Renal cortex interstitium (tissue), 15 donors: ENCODE measurements at places on chromosomes 5 and 9. TPM values are rescaled to one million over a fixed set of nuclear protein-coding genes. Genes with fewer than 3 reads are reported as not detected.
A peak's percentile ranks its signal among the peaks of the same experiment; 100 is the strongest.

Gene STK32A
- 16.2 TPM for polyA plus RNA-seq

DNA sequence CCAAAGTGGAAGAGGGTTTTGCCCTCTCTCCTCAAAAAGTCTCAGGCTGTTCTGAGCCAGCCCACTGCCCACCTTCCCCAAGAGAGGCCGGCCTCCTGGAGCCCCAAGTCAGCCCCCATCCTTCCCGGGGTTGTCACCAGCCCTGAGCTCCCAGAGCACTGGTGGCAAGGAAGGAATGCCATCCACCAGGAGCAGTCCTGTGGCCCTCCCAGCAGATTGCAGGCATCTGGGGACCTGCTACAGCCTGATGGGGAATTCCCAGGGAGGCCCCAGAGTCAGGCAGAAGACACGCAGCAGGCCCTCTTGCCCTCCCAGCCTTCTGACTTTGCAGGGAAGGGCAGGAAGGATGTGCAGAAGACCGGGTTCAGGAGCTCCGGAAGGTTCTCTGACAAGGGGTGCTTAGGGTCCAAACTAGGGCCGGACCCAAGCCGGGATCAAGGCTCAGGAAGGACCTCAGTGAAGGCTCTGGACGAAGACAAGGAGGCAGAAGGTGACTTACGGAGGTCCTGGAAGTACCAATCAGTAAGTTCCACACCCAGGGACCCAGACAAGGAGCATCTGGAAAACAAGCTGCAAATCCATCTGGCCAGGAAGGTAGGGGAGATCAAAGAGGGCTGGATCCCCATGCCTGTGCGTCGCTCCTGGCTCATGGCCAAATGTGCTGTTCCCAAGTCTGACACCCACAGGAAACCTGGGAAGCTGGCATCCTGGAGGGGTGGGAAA, 3.7 kb downstream of the SPATA31E1 start:
- DNase-seq = no peak

DNA sequence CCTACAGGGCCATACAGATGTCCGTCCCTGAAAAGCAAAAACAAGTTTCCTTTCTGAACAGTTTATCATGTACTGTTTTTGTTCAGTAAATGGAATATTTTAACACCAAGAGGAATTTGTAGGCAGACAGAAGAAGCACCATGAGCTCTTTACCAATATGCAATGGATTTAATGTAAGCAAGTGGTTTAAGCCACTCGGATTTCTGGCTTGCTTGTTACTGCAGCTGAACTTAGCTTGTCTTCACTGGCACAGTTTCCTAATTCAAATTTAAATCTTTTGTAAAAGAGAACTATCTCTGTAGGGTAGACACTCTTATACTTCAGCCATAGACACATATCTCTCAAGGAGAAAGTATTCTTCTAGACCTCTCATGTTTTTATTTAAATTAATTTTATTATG, 12.7 kb upstream of the EBF1 start:
- DNase-seq = no peak

GRCh38 chr5:140338336-140338735, 8.1 kb downstream of the HBEGF start:
- no peak for DNase-seq

DNA sequence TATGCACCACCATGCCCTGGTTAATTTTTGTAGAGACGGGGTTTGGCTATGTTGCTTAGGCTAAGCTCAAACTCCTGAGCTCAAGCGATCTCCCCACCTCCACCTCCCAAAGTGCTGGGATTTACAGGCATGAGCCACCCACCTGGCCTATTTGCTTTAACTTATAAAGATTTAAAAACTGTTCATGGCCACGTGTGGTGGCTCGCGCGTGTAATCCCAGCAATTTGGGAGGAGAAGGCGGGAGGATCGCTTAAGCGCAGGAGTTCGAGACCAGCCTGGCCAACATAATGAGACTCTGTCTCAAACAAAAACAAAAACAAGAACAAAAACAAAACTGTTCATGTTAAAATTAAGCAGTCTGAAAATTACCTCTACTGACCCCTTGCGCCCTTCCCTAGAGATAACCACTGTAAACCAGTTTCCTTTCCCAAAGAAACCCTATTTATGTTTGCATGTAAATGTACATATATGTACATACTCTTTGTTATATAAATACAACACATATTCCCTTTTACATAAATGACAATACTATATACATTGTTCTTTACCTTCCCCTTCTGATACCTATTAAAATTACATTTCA, 1.5 kb downstream of the AK6 start:
- DNase-seq = no peak

GRCh38 chr5:95417971-95418370, 26.8 kb downstream of the FAM81B start:
- no peak for DNase-seq

GRCh38 chr5:139847091-139847490, 51.5 kb downstream of the PSD2 start:
- no peak for DNase-seq

GRCh38 chr5:96826071-96826470, 18.3 kb upstream of the ERAP1 start:
- DNase-seq = no peak

- no peak for DNase-seq
Measured at GRCh38 chr5:20129501-20129900, 141.5 kb upstream of the CDH18 start.

Gene SLC6A7
- 0.22 TPM for polyA plus RNA-seq

Gene CDX1
- polyA plus RNA-seq = 1.0 TPM

DNA sequence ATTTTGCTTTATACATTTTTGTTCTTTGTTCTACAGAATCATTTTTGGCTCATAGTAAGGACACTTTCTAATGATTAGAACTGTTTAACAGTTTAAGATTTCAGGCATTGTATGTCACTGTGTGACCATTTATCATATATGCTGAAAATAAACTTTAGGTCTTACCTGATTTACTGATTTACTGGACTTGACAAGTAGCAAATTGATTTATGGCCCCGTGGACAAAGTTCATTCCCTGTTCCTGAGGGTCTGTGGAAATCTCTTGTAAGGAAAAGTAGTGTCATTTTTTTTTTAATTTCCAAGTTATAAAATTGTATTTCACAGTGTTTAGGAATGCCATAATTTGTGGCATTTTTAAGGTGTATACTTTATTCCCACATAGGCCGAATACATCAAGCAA, 40.7 kb downstream of the KIF2A start:
- no peak for DNase-seq

DNA sequence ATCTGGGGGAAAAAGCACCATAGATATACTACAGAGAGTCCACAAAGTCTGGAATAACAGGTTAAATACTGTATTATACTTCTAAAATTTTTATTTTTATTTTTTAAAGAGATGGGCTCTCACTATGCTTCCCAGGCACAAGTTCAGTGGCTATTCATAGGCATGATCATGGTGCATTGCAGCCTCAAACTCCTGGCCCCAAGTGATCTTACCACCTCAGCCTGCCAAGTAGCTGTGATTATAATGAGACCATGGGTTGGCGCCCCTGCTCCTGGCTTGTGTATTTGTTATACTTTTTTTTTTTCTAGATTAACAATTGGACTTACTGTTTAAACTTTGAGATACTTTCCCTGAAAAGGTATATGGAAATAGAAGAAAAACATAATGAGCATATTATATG, 25.9 kb downstream of the ERBIN start:
- DNase-seq = no peak

DNA sequence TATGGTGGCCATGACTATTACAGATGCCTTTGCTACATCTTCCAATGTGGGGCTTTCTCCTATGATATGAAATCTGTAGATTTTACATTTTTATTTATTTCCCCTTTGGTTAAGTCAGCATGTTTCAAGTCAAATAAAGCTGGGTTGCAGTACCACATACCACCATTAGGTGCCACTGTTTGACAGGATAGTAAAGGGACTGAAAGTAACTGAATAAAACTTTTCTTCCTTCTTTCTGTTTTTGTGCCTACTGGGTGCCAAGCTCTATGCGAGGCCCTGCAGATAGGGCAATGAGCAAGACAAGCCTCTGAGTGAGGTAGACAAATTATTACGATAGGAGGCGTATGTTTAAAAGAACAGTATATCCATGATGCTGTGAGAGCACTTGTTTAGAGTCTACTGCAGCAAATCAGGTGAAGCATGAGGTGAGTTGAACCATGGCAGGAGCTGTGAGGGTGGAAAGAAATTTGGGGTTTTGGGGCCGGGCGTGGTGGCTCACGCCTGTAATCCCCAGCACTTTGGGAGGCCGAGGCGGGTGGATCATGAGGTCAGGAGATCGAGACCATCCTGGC, 64.8 kb downstream of the GDNF start:
- no peak for DNase-seq

DNA sequence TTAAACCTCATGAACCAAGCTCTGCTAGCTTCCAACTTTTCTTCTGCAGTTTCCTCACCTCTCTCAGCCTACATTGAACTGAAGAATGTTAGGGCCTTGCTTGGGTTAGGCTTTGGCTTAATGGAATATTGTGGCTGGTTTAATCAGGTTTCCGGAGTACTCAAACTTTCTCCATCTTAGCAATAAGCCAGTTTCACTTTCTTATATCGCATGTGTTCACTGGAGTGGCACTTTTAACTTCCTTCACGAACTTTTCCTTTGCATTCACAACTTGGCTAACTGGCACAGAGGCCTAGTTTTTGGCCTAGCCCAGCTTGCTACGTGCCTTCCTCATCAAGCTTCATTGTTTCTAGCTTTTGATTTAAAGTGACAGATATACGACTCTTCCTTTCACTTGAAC, 81.0 kb upstream of the MAST4 start:
- no peak for DNase-seq

Gene SPINK7
- polyA plus RNA-seq = 0.53 TPM

Gene IFNA13
- polyA plus RNA-seq = not detected

DNA sequence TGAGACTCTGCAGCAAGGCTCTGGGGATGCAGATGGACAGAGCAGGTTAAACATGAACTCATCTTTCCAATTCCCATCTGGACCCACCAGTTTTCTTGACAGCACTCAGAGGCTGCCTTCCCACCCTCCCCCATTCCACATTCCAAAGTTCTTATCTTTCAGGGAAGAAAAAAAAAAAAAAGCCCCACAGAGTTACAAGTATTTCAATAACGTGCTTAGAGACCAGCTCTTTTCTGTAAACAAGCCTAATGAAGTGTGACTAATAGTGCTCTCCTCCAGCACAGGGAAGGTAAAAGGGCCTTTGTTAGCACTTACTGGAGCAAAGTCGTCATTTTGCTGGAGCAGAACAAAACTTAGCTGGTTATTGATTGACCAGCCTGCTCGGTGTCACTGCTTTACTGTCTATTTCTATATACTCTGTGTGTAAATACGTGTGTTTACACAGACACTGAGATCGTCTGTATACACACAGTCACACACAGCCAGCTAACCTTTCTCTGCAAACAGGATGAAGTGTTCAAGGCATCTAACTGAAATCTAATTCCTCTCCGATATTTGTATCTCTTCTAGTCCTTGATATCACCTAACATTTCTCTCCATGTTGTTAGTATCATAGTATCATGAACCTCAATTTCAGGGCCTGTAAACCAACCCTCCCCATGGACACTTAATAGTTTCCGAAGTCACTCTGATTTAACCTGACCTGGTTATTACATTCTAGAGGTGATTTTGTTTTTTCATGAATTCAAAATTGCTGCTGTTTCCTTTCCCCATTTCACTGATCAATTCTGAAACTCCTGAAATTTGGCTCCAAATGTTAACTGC, 84.9 kb downstream of the ZNF608 start:
- peak; percentile 80 for DNase-seq

Gene INSL6
- 0.67 TPM for polyA plus RNA-seq

DNA sequence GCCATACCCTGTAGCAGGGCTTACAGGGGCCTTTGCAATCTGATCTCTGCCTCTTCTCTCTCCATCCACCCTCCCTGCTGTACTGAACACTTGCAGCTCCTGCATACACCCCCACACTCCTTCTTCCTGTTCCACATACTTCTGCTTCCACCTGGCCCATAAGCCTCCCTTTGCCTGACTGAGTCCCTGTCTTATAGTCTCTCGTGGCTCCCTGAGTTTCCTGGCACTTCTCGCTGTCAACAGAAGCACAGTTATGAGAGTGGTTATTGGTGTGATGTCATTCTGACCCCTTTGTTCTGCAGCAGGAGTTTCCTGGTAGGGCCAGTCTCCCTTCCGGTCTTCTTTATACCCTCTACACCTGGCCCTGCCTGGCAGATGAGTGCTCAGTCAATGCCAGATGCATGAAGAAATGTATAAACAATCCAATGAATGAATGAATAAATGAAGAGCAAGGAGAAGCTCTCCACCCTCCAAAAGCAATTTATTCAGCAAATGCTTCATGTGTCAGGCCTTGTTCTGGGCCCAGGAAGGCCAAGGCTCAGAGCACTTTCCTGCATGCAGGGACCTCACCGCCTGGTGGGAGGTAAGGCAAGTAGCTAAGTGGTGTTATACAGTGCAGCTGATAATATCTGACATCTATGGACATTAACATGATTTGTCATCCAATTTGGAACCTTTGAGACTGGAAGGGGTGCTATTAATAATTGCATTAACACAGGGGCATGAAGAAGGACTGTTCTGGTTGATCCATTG, 20.5 kb upstream of the CSF1R start:
- DNase-seq = no peak

DNA sequence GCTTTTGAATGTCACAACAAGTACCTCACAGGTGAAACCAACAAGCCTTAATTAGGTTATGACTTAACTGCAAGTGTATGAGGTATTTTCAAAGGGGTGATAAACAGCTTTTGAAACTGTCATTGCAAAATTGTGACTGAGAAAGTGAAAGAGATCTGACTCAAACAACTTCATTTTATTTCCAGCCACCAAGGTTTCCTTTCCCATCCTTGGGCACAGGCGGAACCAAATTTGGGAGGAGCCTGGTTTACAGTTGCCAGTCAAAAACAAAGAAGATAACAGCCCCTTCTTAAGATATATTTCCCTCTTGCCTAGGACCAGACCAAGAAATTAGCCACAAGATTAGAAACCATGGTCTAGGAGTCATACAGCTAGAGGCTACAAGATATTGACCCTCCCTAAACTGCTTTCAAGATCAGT, 417.1 kb downstream of the CSNK1G3 start:
- no peak for DNase-seq

DNA sequence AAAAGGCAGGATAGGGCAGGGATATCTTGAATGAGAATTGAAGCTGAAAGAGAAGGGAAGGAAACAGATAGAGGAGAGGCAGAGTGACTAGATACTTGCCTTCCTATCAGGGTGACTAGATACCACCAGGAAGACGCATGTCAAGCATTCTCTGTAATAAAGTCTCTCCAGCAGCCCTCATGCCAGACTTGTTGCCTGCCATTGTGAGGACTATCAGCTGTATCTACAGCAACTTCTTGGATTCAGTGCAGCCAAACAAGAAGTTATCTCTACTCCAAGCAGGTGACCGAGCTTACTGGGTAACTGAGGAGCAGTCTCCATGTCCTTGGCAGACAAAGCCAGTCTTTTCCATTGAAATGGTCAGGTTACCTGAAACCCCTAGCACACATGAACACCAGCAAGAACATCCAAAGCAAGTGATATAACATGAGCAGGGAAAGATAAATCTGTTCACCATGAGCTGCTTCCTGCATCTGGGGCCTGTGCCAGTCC, 9.3 kb downstream of the SH3RF2 start:
- DNase-seq = no peak
